Anterior cingulate cortex (tissue), 58 donors: ENCODE measurements at places on chromosomes 5 and 9.

DNA sequence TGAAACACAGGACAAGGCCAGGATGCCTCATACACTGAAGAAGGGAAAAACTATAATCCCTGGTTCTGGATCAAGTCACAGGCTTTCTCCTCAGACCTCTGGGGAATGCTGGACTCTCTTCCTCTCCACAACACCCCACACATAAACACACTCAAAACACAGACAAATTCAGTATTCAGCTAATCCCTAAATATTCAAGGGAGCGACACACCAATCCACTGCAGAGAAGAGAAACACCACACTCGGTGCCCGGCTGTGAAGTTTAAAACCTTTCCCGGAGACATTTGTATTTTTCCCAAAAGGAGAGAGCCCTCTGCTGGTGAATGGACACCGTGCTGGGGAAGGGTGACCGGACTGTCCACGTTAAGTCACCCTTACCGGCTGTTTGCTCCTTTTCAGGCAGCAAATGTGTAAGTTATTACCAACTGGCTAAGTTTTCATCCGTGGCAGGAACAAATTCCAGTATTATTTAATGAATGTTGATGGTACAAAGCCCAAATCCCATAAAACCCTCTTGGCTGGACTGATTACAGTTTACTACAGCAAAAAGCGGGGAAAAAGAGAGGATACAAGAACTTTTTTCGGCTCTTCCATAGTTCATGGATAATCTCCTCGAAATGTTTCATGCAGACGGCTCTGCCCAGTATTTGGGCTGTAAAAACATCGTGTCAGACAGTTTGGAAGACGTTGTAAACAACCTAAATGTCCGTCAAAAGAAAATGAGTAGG, 130.9 kb upstream of the SLC30A5 start:
- DNase-seq: no peak

DNA sequence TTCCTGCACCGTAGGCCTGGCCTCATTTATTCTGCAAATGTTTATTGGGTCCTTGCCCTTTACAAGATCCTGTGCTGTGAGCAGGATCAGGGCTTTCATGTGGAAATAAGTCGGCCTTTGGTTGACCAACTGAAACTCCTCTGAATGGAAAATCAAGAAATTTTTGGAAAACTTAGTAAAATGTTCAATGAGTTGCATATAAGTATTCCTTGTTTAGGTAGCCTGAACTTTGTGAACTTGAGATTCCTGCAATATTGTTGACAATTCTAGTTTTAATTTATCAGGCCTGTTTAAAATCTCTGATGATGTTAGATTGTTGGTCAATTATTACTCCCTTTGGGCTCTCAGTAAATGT, 1.1 kb downstream of the MAML1 start:
- DNase-seq: no peak

- DNase-seq: no peak
Measured at GRCh38 chr5:156137071-156137869, 189.7 kb upstream of the SGCD start.

DNA sequence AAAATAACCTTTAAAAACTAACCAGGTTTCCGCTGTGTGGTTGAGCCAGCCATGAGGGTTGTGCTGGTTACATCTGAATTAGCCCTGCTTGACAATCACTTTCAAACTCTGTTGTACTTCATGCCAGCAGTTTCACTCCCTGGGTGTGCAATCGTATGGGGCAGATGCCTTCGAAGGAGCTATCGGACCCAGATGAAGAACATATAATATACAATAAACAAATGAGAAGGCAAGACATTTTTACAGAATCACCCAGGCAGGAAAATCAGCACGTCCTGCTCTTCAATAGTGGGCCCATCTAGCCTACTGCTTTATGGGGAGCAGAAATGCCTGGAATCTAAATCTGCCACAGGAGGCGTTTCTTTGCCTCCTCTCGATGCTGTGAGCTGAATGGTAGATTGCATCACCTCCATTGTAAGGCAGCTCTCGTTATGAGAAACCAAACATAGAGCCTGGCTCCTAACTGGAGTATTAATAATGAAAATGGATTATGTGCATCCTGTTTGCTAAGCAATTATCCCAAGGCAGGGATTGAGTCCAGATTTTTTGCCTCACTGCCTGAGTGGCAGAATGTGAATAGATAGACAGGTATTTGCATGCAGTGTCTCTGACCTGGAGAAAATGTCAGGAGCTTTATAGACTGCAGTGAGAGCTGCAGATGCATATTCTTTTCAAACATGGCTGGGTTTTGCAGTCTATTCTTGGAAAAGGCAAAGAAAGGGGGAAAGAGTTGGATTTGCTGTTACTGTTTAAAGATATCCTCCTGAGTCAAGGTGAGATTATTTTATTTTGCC, 143.3 kb upstream of the SMARCA2 start:
- no peak for DNase-seq

DNA sequence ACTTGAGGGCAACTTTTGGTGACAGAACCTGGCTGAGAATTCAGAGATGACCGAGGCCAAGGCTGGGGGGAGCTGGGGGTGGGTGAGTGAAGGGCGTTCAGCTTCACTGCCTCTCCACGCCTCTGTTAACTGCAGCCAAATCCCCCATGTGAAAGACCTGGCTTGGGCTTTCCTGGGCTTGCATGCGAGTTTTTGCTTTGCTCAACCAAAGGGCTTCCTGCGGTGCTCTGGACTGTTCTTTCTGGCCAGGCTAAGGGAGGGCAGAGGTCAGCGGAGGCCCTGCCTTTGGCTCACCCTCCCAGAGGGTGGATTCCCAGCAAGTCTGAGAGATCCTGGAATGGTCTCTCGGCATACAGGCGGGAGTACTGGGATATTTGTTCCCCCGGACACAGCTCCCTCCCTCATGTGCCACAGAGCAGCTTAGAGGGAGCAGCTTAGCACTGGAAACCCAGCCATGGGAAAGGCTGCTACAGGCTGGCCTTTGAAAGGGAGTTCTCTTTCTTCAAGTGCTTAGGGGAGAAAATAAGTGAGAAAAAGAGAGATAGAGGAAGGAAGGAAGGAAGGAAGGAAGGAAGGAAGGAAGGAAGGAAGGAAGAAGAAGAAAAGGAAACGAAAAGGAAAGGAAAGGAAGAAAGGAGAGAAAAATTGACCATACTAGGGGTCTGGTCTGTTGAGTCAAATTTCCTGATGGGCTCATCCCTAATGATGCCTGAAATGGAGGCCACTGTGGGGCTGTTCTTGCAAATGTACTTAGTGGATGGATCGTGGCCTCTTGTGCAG, 158.8 kb downstream of the FGF18 start:
- no peak for DNase-seq

GRCh38 chr5:150397146-150397781, 15.4 kb downstream of the CD74 start:
- peak; percentile 19 for DNase-seq

GRCh38 chr5:174581479-174581878, 142.9 kb upstream of the MSX2 start:
- DNase-seq: no peak

DNA sequence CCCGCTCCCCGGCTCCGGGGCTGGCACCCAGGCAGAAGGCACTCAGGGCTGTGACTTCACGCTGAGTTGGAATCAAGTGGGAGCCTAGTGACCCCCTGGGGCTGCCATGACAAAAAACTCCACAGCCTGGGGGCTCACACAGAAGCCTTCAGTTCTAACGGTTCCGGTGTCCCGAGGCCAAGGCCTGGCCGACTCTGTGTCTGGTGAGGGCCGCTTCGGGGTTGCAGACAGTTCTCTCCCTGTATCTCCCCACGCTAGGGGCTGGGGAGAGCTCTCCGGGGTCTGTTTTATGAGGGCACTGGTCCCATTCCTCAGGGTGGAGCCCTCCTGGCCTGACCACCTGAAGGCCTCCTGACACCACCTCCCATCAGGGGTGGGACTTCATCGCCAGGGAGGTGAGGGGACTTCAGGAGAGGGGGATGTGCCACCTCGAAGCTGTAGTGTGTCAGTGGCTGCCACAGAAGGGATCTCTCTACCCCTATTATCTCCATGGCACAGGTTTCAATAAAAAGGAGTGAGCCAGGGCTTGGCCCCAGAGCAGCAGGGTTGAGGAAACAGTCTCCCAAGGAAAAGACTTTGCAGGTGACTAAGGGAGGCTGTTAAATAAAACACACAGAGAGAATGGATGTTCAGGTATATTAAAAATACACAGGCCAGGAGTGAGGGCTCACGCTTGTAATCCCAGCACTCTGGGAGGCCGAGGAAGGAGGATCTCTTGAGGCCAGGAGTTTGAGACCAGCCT, 1.5 kb upstream of the SLC6A3 start:
- no peak for DNase-seq

DNA sequence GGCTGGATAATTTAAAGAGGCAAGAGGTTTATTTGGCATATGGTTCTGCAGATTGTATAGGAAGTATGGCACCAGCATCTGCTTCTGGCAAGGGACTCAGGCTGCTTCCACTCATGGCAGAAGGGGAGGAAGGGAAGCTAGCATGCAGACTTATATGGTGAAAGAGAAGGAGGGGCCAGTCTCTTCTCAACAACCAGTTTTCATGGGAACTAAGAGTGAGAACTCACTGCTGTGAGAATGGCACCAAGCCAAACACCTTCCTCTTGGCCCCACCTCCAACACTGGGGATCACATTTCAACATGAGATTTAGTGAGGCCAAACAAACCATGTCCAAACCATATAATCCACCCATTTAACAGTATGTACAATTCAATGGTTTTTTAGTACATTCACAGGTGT, 113.3 kb upstream of the SHB start:
- no peak for DNase-seq

- DNase-seq: no peak
Measured at GRCh38 chr9:135049460-135049859, 38.0 kb upstream of the OLFM1 start.

DNA sequence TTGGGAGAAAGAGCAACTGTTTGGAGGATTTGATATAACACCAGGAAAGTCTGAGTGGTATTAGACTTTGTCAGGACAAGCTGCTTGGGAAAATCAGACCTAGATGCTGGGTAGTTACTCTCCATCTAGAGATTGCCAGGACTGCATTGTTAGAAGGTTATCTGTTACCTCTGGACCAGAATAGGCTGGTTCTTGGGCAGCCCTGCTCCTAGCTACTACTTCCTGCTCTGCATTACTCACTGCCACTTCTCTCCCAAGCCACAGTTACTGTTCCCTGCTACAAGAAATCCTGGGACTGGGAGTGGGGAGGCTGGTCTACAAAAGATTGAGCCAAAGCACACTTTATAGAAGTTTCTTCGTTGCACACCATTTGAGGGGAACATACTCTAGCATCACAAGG, 95.5 kb upstream of the KCNN2 start:
- DNase-seq: no peak

- DNase-seq: no peak
Measured at GRCh38 chr9:123997665-123998277, 13.8 kb upstream of the LHX2 start.

DNA sequence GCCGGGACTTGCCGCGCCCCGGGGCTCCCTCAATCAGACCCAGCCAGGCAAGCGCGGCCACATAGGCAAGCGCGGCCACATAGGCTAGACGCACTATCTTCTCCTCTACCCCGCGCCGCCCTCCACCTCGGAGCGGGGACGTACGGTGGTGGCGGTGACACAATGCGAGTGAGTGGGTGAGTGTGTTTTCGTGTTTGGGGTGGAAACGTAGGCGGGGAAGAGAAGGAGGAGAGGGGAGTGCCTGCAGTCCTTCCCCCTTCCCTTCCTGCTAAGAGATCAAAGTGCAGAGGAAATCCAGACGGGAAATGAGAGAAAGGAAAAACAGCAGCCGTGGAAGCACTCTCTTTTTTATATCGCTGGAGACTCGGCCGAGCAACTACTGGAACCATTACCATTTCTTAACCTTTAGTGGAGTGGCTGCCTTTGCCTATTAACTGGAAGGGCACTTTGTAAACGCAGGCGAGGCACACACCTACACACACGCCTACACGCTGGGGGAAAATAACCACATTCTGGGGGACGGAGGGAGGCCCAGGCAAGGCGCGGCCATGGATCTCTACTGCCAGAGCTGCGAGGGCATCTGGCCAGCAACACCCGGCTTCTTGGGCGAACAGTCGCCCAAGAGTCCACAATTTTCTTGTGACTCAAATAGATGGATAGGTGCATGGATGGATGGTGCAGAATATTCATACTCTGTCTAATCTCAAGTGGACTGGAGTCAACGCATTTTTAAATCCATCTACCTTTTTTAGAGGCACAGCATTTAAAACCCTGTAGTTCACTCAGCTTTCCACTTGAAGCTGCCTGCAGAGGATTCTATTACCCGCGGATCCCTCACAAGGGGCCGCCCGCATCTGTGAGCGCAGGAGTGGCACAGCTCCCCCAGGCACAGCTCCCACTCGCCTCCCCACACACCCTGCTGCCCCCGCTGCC, 2.1 kb downstream of the EDIL3 start:
- DNase-seq: peak; percentile 53

GRCh38 chr9:32867601-32868204, 84.4 kb downstream of the TMEM215 start:
- DNase-seq: no peak

- no peak for DNase-seq
Measured at GRCh38 chr5:111461255-111461671, 51.1 kb downstream of the STARD4 start.

DNA sequence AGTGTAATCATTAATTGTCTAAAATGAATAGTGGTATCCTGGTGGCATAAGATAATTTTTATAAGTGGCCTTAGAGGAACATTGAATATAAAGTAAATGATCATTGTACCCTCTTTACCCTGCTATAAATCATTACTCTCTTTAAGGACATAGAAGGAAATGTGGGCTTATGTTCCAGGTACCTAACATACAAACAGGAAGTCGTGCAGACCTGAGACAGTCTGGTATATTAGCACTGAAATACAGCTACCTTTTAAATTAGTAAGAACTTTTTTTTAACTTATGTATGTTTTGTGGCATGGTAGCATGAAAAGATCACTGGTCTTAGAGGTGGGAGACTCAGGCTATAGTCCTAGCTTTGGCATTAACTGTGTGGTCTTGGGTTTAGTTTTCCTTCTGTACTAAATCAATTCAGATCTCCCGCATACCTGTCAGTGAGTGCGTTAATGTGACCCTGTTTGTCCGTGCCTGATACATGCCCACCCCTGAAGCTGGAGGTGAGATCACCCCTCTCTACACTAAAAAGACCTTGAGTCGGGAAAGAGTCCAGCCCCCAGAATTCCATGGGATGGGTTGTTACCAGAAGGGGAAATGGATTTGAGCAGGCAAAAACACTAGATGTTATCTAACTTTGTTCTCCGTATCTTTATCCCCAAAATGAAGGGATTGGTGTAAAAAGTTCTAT, 59.4 kb upstream of the ERBIN start:
- DNase-seq: no peak

DNA sequence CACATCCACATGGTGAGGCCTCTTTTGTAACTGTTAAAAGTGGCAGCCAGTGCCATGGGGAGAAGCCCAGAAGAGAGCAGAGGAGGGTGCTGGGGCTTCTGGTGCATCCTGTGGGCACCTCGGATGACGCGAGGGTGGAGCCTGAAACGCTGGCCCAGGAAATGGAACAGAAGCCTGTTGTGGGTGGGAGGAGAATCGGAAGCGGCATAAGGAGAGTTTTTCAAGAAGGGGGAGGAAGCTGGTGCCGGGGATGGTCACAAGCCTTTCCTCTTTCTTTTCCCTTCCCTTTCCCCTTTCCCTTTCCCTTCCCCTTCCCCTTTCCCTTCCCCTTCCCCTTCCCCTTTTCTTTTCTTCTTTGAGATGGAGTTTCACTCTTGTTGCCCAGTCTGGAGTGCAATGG, 12.9 kb downstream of the ANKRD33B start:
- no peak for DNase-seq
